Stimulated activated CD8-positive, alpha-beta memory T cell treated with anti-CD3 and anti-CD28 coated beads, Interleukin-7, amount 100 ng/mL, for 24 hours (primary cell): ENCODE measurements at places on chromosomes 5 and 9.
A peak's percentile ranks its signal among the peaks of the same experiment; 100 is the strongest.

DNA sequence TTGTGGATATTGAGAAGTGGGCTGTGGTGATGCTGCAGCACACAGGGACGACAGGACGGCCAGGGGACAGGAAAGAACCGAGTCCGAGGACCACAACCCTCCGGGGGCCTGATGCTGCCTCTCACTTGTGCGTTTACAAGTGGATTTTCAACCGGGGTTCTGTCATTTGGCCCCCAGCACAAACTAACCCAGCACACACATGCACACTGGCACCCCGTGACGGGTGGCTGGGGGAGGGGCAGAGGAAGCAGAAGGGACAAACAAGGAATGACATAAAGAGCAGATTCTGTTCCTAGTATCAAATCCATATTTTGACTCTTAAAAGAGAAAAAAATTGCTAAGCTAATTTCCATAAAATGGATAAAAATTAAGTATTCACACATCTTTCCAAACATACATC lies 18.3 kb upstream of the ZFYVE16 start:
- no peak for DNase-seq

GRCh38 chr9:6782981-6783380 lies 25.2 kb downstream of the KDM4C start:
- DNase-seq: no peak

GRCh38 chr9:8649807-8650206 lies 850.2 kb upstream of the DMAC1 start:
- no peak for DNase-seq

GRCh38 chr5:21685522-21685921 lies 1167.6 kb downstream of the CDH12 start:
- DNase-seq: no peak

DNA sequence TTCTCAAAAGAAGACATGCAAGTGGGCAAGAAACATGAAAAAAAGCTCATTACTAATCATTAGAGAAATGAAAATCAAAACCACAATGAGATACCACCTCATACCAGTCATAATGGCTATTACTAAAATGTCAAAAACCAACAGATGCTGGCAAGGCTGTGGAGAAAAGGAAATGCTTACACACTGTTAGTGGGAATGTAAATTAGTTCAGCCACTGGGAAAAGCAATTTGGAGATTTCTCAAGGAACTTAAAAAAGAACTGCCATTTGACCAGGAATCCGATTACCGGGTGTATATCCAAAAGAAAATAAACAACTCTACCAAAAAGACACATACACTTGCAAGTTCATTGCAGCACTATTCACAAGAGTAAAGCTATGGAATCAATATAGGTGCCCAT lies 595.4 kb upstream of the RIOK2 start:
- DNase-seq: no peak

- no peak for DNase-seq
Measured at GRCh38 chr9:115042781-115043509, 75.0 kb downstream of the TNC start.

GRCh38 chr5:154625031-154625430 lies 130.1 kb upstream of the LARP1 start:
- DNase-seq: no peak

DNA sequence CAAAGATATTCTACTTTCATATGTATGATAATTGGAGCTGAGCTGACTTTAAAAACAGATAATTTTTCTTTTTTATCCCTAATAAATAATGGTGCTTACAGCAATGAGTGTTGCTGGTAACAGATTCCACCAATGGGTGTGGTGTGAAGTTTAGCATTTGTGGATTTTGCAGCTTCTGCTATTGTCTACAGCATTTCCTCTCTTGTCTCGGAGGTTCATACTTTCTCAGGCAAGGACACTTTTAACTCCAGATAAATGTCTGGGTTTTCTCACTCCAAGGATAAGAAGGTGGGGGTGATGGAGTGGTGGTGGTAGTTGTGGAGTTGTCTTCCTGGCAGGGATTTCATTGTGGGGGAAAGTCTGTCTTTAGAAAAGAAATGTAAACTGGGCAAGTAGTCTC lies 120.0 kb upstream of the CDKN2B start:
- no peak for DNase-seq

GRCh38 chr9:90340421-90340820 lies 302.2 kb downstream of the DIRAS2 start:
- no peak for DNase-seq

- DNase-seq: no peak
Measured at GRCh38 chr9:16243798-16244197, 626.7 kb downstream of the BNC2 start.

DNA sequence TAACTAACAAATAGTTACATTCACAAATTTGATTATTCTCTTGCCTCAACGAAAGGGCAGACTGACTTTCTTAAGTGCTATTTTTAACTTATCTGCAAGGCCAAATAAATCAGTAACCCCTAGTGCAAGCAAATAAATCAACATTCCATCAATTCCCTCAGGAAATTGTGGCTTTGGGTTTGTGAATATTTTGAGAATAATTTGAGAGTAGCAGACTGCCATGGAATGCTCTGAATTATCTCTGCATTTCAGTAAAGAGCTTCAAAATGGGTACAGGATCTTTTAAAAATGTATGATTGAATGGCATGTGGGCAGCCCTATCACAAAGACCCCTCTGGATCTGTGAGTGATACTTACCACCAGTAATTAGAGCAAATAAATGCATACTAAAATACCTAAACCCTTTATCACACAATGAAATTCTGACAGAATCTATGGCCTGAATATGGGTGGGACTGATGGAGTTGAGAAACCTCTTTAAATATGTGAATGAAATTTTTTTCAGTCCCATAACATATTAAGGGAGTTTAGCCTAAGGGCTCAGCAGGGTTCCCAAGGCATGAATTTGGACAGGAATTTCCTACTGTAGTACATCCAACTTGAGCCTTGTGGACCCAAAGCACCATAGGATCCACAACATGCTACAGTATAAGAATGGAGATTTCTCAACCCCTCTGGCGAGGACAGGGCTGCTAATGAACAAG lies 92.5 kb upstream of the ITGA2 start:
- DNase-seq: no peak

- DNase-seq: no peak
Measured at GRCh38 chr5:179803651-179804554, 2.8 kb downstream of the MGAT4B start.

GRCh38 chr9:95167998-95168397 lies 149.5 kb downstream of the FANCC start:
- peak; percentile 37 for DNase-seq

DNA sequence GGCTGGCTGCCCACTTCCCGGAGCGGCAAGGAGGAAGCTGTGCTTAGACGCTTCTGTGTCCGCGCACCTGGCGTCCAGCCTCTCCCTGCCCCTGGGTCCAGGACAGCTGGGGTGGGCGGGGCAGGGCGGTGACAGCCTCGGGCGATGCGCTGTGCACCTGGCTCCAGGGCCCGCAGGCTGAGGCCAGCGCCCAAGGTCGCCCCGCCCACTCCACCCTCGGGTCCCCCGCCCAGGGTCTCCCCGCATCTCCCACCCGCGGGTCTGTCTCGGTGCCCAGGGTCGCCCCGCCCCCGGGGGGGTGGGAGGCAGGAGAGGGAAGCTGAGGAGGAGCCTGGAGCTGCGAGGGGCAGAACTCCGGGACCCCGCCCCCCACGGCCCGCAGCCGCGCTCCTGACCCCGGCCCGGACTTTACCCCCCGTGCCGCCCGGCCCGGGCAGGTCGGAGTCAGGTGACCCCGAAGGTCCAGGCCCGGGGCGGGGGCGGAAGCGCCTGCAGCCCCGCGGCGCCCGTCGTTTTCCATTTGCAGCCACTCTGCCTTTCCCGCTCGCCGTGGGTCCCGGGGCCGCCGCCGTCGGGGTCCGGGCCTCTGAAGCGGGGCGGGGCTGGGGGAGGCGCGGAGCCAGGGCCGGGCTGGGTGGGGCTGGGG lies at the start of gene ENTPD8:
Gene ENTPD8, minus strand, starts transcription at position 69 of the 646 bp plus-strand sequence. CDS start 3,072 bp downstream, outside the sequence.
- no peak for DNase-seq

DNA sequence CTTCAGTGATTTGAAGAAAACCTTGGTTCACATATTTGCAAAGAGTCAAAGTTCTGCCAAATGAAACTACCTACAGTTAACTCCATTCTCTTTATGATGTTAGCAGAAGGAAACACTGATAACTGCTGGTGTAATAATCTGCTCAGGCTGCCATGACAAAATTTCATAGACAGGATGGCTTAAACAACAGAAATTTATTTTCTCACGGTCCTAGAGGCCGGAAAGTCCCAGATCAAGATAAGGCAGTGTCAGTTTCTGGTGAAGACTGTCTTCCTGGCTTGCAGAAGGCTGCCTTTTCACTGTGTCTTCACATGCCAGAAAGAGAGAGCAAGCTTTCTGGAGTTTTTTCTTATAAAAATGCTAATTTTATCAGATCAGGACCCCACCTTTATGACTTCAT lies 102.4 kb upstream of the PARP8 start:
- no peak for DNase-seq

DNA sequence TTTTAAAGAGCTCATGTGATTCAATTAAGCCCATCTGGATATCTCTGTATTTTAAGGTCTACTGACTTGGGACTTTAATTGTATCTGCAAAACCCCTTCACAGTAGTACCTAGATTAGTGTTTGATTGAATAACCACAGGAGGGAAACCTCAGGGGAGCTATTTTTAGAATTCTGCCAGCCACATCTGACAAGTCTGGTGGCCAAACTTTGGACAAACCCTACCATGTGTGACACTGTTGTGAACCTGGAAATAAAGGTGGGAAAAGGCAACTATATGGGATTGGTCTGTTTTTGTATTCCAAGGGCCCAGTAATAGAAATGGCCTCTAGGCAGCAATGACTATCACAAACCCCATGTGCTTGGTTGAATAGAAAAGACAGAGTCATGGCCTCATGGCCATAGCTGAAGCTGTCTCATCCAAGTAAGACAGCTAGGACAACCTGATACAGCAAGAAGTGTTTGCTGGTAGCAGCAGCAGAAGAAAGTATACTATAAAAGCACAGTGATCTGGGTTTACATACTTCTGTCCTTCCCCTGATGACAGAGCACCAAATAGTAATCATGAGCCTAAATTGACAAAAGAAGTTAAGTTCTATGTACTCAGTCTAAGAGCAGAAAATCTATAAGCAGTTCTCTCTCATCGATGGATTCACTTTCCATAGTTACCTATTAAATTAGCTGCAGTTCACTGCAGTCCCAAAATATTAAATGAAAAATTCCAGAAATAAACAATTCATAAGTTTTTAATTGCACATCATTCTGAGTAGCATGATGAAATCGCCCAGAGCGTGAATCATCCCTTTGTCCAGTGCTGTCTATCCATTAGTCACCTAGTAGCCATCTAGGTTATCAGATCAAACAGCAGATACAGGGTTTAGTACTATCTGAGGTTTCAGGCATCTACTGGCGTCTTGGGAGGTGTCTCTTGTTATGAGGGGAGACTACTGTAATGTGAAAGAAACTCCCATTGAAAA lies 189.8 kb downstream of the ARHGAP26 start:
- no peak for DNase-seq

- DNase-seq: no peak
Measured at GRCh38 chr5:2755681-2756171, 4.2 kb upstream of the IRX2 start.

DNA sequence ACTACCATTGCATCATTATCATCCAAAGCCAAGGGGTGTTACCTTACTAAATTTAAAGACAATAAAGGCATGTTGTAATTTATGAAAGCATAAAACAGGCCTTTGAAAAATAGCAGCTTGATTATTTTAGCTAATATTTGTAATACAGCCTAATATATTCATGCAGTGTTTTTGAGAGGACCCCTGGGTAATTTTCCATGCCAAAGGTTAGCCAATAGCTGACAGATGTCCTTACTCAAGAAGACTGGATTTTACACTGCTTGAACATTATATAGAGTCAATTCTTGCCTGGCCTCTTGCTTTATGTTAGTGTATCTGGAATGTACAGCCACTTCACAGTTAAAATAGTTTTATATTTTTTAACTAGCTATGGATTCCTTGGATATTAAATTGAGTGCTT lies 337.8 kb upstream of the PAPPA start:
- no peak for DNase-seq

DNA sequence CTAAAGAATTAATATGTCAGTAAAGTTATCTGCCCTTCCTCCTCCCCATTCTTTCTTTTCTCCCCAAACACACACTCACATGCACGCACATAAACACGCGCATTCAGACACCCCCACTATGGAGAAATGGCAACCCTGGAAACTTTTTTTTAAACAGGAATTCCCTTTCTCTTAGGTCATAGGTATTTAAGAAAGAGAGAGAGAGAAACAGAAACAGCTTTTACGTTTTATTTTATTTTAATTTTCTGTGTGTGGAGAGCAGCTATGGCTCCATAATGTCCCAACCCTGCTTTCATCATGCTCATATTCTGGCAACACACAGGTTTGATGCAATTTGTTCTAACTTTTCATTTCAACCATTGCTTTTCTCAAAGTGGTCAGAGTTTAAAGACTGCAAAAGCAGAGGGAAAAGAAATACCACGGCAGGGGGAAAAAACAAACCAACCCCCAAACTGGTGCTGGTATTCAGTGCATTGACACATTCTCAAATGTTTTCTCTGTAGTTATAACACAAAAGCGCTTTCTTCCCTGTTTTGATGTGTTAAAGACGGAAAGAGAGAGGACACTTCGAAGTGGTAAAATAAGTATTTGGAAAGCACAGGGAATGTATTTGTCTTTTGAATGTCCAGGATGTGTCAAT lies 126.0 kb upstream of the TMEM161B start:
- no peak for DNase-seq

GRCh38 chr9:14895806-14896205 lies 14.4 kb downstream of the FREM1 start:
- DNase-seq: no peak

- no peak for DNase-seq
Measured at GRCh38 chr5:124604419-124604818, 142.0 kb downstream of the ZNF608 start.

- no peak for DNase-seq
Measured at GRCh38 chr5:73027361-73027760, 71.5 kb downstream of the FCHO2 start.

DNA sequence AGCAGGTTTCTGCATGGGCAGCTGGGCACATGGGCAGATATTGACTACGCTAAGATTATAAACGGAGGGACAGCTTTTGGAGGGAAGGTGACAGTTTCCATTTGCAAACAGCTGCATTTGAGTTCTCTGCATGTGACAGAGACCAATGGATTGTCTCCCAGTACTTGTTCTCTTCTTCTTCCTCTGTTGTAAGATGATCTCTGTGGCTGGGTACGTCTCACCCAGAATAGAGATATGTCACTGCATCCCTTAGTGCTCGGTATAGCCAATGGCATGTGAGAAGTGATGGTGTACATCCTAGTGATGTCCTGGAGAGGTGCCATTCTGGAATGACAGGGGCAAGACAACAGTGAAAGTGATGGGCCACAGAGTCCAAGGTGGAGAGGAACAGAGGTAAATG lies 171.3 kb downstream of the CFAP90 start:
- DNase-seq: no peak

- DNase-seq: no peak
Measured at GRCh38 chr5:132737982-132738681, 786 bp upstream of the KIF3A start.

- DNase-seq: no peak
Measured at GRCh38 chr9:136563646-136564325, 17.9 kb upstream of the NOTCH1 start.

DNA sequence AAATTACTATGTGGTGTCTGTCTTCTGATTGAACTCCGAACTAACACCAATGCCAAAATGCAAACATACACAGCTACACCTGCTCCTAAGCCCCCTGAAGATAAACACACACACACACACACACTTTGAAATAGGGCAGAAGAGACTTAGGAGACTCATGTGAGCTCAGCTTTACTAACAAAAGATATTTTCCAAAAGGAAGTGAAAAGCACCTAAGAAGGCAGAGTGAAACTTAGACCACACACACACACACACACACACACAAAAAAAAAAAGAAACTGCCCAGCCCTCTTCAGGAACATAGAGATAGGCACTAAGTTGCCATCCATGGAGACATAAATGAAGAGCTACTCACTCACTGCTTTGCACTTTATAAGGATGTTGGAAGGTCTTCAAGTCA lies 45.2 kb upstream of the APC start:
- no peak for DNase-seq
